Body of pancreas (tissue), 4 donors: ENCODE measurements at places on chromosomes 12 and 14. TPM values are rescaled to one million over a fixed set of nuclear protein-coding genes. Genes with fewer than 3 reads are reported as not detected.
A peak's percentile ranks its signal among the peaks of the same experiment; 100 is the strongest.

DNA sequence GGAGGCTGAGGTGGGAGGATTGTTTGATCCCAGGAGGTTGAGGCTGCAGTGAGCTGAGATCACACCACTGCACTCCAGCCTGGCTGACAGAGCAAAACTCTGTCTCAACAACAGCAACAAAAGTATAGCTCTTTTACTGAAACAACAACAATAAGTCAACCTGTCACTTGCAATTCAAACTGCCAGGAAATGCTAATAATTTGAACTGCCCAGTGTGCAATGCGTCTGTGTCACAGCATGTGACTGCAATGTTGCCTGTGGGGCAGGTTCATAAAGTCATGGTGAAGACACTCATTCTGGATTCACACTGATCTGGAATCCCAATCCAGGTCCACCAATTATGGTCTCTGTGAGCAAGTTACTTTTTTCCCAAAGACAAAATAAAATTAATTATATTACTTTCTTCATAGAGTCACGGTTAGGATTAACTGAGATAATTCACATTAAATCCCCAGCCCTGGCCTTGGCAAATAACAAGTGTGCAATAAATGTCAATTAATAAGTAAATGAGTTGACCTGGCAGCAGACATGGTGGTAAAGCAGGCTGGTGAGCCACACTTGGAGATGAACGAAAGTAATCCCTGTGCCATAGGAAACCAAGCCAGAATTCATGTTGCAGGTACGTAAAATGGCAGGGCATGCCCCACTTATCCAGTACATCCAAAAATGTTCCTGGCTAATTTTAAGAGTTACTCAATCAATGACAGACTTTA is 89.1 kb upstream of the CPSF6 start:
- DNase-seq: peak; percentile 29
- no peaks in the 10 kb centered on the region for H3K27me3 ChIP-seq
- H3K36me3 ChIP-seq: no peaks in the 10 kb centered on the region
- peak overlapping the region; percentile 62 for H3K27ac ChIP-seq
- peaks cover 49% of the 10 kb centered on the region for H3K4me1 ChIP-seq

GRCh38 chr14:61099216-61099835 is 118.3 kb downstream of the SLC38A6 start:
- DNase-seq: no peak
- no peaks in the 10 kb centered on the region for H3K27me3 ChIP-seq
- no peaks in the 10 kb centered on the region for H3K36me3 ChIP-seq
- H3K4me3 ChIP-seq: no peak overlapping the region

DNA sequence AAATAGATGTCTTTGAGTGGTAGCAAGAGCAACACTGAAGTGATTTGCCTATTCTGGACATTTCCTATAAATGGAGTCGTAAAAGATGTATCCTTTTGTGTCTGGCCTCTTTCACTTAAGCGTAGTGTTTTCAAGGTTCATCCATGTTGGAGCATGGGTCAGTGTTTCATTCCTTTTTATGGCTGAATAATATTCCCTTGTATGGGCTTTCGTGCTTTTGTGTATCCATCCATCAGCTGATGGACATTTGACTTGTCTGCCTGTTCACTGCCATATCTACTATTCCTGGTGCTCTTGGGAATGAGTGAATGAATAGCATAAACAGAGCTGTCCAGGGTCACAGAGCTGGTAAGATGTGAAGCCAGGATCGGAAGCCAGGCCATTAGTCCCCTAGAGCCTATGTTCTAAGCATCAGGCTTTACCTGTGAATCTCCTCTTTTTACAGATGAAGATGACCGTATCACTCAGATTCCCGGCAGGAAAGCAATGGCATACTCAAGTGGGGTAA is 1.8 kb upstream of the P2RX7 start:
- no peak overlapping the region for H3K4me3 ChIP-seq
- DNase-seq: no peak
- H3K27ac ChIP-seq: no peak overlapping the region
- H3K36me3 ChIP-seq: no peaks in the 10 kb centered on the region
- no peaks in the 10 kb centered on the region for H3K27me3 ChIP-seq

GRCh38 chr12:80761838-80762237 is 45.1 kb downstream of the MYF5 start:
- H3K4me3 ChIP-seq: no peak overlapping the region
- peaks cover 3% of the 10 kb centered on the region for H3K4me1 ChIP-seq
- DNase-seq: no peak

DNA sequence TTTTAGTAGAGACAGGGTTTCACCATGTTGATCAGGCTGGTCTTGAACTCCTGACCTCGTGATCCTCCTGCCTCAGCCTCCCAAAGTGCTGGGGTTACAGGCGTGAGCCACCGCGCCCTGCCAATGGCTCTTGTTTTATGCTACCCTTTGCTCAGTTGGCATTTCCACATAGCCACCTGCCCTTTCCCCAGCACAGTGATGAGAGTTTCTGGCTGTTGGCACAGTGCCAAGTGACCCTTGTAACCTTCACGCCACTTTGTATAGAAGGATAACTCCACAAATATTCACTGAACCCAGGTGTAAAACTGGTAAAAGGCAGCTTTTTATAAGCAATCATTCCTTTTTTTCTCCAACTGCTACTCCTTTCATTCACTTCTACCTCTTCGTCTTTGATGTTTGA is 18.5 kb upstream of the CCDC175 start:
- no peaks in the 10 kb centered on the region for H3K36me3 ChIP-seq
- DNase-seq: peak; percentile 21
- H3K4me1 ChIP-seq: no peaks in the 10 kb centered on the region
- H3K27me3 ChIP-seq: no peaks in the 10 kb centered on the region
- H3K4me3 ChIP-seq: no peak overlapping the region
- no peak overlapping the region for H3K27ac ChIP-seq

- peak; percentile 24 for DNase-seq
- no peak overlapping the region for H3K27ac ChIP-seq
- no peaks in the 10 kb centered on the region for H3K36me3 ChIP-seq
- no peaks in the 10 kb centered on the region for H3K4me1 ChIP-seq
- H3K4me3 ChIP-seq: no peak overlapping the region
These were observed 343.2 kb downstream of the PDZRN4 start for GRCh38 chr12:41531147-41531829.

DNA sequence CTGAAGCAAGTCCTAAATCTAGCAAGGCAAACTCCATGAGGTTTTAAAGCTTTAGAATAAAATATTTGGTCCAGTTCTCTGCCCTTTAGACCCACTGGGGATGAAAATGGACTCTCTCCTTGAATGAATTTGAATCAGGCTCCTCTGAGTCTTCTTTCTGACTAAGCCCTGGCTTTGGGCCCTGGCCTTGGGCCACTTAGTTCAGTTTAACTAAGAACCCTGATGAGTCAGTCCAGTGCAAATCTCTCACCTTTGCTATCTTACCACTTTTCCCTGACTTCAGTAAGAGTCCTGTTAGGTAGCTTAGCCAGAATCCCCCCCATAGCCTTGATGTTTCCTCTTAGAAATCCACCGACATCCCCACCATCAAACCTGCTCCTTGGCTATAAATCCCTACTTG is 427.5 kb downstream of the SNAPC1 start:
- no peak overlapping the region for H3K4me3 ChIP-seq
- H3K27me3 ChIP-seq: no peaks in the 10 kb centered on the region
- peak; percentile 17 for DNase-seq
- no peaks in the 10 kb centered on the region for H3K36me3 ChIP-seq

GRCh38 chr12:32049956-32050355 is 56.7 kb upstream of the BICD1 start:
- H3K36me3 ChIP-seq: no peaks in the 10 kb centered on the region
- no peak overlapping the region for H3K27ac ChIP-seq
- no peak overlapping the region for H3K4me3 ChIP-seq
- H3K4me1 ChIP-seq: no peaks in the 10 kb centered on the region
- no peaks in the 10 kb centered on the region for H3K27me3 ChIP-seq
- DNase-seq: no peak

DNA sequence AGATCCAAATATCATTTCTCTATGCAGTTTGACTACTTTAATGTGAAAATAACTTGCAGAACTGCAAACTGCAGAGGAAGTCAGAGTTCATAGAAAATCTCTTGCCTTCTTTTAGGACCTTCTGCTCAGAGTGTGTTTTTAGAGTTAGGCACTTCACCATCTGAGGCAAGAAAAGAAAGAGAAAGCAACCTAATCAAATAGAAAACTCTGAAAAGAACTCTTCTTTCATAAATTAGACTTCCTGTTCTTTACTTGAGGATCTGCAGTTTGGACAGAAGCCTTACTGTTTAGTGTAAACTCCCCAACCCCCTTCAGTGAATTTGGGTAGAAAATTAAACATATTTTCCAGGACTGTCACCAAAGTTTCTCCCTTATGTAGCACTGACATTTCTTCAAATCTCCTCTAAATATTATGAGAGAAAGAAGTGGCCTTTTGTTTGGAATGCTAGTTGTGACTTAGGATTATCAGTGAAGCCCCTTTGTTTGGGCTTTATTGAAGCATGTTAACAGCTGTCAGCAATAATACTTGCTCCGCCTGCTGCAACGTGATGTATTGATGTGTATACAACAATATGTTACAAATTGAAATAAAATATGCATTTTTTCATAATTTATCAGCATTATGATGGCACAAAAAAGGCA is 99.5 kb downstream of the PDZRN4 start:
- no peaks in the 10 kb centered on the region for H3K4me1 ChIP-seq
- H3K36me3 ChIP-seq: no peaks in the 10 kb centered on the region
- DNase-seq: no peak
- H3K27ac ChIP-seq: no peak overlapping the region
- H3K4me3 ChIP-seq: no peak overlapping the region

DNA sequence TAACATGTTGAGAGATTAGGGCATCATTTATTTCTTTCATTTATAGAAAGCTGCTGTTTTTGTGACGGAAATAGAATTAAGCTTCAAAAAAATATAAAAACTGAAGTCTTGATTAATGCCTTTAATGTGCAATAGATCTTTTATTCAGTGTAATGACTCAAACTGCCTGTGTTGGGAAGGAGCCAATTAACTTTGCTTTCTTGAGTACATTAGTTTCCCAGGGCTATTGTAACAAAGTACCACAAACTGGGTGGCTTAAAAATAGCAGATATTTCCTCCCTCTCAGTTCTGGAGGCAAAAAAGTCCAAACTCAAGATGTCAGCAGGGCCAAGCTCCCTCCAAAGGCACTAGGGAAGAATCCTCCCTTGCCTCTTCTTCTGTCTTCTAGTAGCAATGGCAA is 36.6 kb downstream of the EID3 start:
- no peaks in the 10 kb centered on the region for H3K27me3 ChIP-seq
- no peak for DNase-seq
- H3K36me3 ChIP-seq: no peaks in the 10 kb centered on the region
- no peak overlapping the region for H3K4me3 ChIP-seq
- no peak overlapping the region for H3K27ac ChIP-seq

GRCh38 chr14:63852271-63852816 is 460 bp upstream of the SYNE2 start:
- H3K4me1 ChIP-seq: peaks cover 26% of the 10 kb centered on the region
- no peaks in the 10 kb centered on the region for H3K36me3 ChIP-seq
- peak; percentile 10 for DNase-seq

GRCh38 chr12:104215638-104216297 is at the start of gene TXNRD1:
TSS of gene TXNRD1 (plus strand) at chr12:104215779. CDS start at chr12:104215803, 24 bp downstream.
- peak; percentile 81 for DNase-seq
- peaks cover 26% of the 10 kb centered on the region for H3K4me1 ChIP-seq
- H3K27me3 ChIP-seq: no peaks in the 10 kb centered on the region
- peak within 1 kb of the TSS; percentile 69 for H3K27ac ChIP-seq

DNA sequence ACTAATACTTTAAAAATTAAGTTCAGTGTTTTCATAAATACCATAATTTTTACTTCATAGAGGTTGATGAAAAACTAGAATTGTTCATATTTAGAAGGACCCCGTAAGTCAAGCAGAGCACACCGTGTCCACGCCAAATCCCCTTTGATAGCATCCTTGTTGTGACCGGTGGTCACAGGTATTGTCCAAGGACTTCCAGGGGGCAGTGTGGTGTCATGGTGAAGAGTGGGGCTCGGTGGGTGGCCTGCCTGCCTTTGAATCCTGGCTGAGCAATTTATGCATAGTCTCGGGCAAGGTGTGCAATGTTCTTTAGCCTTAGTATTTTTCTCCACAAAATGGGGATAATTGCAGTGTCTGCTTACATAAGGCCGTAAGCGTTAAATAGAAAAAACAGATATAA is 169.9 kb downstream of the KTN1 start:
- H3K4me1 ChIP-seq: peaks cover 18% of the 10 kb centered on the region
- no peak for DNase-seq
- H3K36me3 ChIP-seq: no peaks in the 10 kb centered on the region
- H3K27ac ChIP-seq: no peak overlapping the region

GRCh38 chr12:106971065-106971464 is 15.4 kb downstream of the TMEM263 start:
- H3K36me3 ChIP-seq: no peaks in the 10 kb centered on the region
- H3K27me3 ChIP-seq: no peaks in the 10 kb centered on the region
- no peak overlapping the region for H3K4me3 ChIP-seq
- H3K27ac ChIP-seq: peak overlapping the region; percentile 31

GRCh38 chr14:85129921-85130320 is 400.0 kb upstream of the FLRT2 start:
- H3K27me3 ChIP-seq: no peaks in the 10 kb centered on the region
- H3K4me3 ChIP-seq: no peak overlapping the region
- H3K27ac ChIP-seq: no peak overlapping the region
- peak; percentile 47 for DNase-seq
- H3K36me3 ChIP-seq: no peaks in the 10 kb centered on the region

The PTGDR gene
- total RNA-seq: 0.26 TPM

The NRIP2 gene
- total RNA-seq: 0.26 TPM

The LIN7A gene
- 0.66 TPM for total RNA-seq

The PZP gene
- total RNA-seq: not detected

The B4GALNT1 gene
- not detected for total RNA-seq

The MYH6 gene
- 1.6 TPM for total RNA-seq
